KBM-7 (cell line): ENCODE measurements at places on chromosomes 3 and 15.
A peak's percentile ranks its signal among the peaks of the same experiment; 100 is the strongest.

DNA sequence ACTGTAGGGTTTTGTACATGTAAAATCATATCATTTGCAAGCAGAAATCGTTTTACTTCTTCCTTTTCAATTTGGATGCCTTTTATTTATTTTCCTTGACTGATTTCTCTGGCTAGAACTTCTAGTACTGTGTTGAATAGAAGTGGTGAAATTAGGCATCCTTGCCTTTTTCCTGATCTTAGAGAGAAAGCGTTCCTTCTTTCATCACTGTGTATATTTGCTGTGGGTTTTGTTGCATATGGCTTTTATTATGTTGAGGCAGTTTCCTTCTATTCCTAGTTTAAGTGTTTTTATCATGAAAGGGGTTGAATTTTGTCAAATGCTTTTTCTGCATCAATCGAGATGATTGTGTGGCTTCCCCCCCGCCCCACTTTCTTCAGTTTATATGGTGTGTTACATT, 140.9 kb downstream of the ATG7 start:
- no peak for DNase-seq

- peak; percentile 99 for DNase-seq
These were observed at the start of gene ZSCAN2 for GRCh38 chr15:84600687-84601554. Gene ZSCAN2, plus strand, starts transcription at chr15:84601009. Its CDS starts 2,919 bp downstream, at chr15:84603928.

- DNase-seq: no peak
These were observed 40.2 kb downstream of the C3orf85 start for GRCh38 chr3:109176726-109177125.

DNA sequence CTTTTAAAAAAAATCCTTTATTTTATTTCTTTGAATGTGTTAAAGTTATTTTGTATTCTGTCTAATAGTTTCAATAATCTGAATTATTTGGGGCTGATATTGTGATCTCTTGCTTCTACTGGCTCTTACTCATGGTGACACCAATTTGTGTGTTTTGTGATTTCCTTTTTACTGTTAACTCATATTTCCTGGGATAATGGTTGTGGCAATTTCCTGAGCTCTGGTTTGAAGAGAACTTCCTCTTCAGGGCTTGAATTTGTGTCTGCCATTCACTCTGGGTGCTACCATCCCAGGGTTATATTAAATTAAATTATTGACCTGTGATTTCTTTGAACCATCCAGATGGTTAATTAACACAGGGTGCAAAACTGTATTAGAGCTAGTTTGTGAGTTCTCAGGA, 60.4 kb upstream of the RNF7 start:
- DNase-seq: peak; percentile 41

- no peak for DNase-seq
These were observed 351.8 kb downstream of the GABRB3 start for GRCh38 chr15:26421065-26421464.

DNA sequence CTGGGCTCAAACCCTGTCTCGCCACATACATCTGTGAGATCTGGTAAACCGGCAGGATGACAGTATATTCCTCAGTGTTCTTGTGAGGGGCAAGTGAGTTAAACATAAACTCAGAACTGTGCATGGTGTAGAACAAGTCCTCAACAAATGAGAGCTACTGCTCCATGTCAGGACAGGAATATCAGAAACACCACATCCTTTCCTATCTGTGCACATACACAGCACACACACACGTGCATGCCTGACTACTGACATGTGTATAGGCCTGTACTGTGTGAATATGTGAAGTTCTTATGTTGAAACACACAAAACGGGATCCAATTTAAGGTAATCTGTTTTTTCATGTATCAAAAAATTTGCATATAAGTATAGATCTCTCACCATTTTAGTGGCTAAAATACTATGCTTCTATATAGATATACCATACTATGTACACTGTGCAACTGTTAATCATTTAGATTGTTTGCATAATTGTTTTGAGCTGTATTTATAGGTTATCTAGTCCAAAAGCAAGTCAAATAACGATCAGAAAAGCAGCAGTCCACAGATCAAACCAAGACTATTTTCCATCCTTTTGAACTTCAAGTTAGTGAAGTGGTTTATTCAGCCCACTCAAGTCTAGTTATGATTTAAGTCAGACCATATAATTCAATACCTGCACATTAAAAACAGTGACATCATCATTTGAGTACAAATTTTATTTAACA, 44.8 kb downstream of the CCR4 start:
- DNase-seq: no peak

DNA sequence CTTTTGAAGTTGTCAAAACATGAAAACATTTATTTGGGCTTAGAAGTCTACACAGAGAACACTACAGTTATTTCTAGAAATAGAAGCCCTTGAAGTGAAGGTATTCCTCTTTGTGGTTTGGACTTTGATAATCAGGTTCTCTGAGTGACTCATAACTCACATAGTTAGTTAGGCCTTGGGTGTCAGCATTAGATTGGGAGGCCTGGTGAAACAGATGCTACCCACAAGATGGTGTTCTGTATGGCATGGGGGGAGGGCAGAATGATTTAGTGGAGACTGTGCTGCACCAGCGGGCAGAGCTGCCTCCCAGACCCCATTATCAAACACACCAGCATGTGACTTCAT, 108.9 kb upstream of the ETV5 start:
- no peak for DNase-seq

DNA sequence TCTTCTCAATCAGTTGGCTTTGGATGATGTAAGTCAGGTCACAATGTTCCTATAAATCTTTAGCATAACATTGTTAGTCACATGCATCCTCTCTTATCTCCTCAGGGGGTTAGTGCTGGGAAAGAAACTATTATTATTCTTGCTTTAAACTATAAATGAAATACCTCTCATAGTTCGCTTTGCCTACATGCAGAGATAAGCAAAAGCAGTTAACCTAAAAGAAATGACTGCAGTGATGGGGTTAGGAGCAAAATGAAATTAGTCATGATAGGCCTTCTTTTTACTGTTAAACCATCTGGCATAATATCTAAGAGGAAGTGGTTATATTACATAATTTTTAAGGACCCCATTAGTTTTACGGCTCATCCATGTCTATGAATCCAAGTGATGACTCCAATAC, 91.7 kb upstream of the IGSF10 start:
- no peak for DNase-seq

DNA sequence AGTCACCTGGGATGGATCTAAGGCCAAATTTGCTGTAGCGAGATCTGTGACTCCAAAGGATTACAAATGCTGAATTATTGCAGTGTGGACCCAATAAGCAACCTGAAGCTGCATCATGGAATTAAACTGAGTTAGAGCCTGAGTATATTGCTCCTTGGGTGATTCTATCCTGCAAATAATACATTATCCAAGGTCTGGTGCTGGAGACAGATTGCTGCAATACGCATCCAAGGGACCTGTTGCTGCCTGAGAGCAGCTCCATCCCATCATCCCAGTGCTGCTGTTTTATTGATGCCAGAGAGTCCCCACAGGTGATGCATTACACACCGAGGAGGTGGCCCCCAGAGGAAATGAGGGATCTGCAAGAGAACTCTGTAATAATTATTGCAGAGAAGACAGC, 31.6 kb upstream of the PCSK6 start:
- DNase-seq: no peak

DNA sequence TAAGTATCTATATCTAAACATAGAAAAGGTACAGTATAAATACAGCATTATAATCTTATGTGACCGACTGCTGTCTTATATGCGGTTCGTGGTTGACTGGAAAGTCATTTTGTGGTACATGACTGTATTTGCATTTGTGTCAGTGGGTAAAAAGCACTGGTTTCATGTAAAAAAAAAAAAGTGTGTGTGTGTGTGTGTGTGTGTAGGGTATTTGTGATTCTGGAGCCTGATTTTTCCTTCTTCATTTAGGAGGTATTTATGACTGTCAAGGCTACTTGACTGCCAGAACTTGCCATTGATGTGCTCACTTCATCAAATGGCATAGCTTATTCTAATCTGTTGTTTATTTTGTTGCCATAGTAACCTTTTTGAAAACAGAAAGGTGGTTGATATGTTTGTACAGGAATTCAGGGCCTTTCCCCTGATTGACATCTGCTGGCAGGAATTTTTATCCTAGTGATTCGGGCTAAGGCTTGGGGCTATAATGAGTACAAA, 63.2 kb downstream of the AKAP13 start:
- peak; percentile 19 for DNase-seq

DNA sequence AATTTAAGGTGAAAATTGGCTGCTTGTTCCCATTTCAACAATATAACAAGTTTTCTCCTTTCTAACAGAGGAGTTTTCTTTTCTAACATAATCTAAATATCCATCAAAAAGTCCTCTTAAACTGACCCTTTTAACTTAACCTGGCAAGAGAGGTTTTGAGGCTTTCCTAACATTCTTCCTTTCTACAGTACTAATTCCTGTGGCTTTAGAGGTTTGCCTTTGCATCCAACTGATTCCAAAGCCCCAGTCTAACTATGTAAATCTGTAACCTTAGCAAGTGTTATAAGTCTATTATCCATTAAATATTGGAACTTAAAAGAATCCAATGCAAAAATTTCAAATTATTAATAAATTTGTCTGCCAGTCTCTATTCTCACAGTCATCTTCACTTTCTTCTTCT, 134.1 kb downstream of the ISL2 start:
- DNase-seq: no peak

GRCh38 chr3:34374521-34374920, 576.1 kb downstream of the PDCD6IP start:
- DNase-seq: no peak

- peak; percentile 42 for DNase-seq
These were observed 20.3 kb upstream of the ATOSA start for GRCh38 chr15:52699457-52699856.

DNA sequence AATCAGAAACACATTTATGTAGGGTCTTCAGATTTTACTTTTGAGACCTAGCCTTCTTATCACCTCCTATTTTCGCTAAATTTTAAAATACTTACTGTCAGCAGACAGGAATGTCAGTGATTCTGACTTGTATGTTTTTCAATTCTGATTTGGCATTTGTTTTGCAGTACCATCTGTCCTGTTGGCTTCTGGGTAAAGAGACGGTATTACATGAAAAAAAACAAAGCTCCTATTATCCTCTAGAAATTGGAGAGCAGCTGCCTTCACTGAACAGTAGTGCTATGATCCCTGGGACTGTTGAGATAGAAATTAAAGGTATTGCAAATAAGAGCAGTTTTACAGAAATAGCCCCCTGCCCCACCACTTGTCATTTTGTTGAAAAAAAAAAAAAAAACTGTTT, 8.4 kb downstream of the ARMC8 start:
- DNase-seq: no peak

- no peak for DNase-seq
These were observed 147.9 kb upstream of the ATP2B2 start for GRCh38 chr3:10653241-10653640.

- DNase-seq: no peak
These were observed 194.3 kb downstream of the RORA start for GRCh38 chr15:61034678-61035291.

DNA sequence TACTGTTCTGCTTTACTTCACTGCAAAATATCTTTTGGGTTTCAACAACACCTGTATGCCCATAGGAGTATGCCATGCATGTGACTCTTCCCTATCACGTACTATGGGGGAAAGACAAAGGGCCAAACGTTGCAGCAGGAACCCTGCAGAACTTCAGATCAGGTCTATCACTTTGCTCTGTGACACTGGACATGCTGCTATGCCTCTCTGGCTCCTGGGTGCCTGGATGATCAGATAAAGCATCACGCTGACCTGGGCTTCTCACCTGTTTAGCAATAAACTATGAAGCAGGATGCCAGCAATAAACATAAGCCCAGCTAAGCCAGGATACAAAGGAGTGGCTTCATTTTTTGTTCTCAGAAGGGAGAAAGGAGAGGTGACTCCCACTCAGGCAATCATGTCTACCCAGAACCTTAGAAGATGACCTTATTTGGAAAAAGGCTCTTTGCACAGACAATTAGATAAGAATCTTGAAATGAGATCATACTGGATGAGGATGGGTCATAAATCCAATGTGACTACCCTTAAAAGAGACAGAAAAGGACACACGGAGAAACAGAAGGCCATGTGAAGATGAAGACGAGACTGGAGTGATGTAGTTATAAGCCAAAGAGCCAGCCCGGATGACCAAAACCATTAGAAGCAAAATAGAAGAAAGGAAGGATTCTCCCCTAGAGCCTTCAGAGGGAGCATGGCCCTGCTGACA, 19.3 kb downstream of the POMGNT2 start:
- DNase-seq: peak; percentile 20

- peak; percentile 42 for DNase-seq
These were observed 28.0 kb upstream of the VGLL4 start for GRCh38 chr3:11671648-11672100.

DNA sequence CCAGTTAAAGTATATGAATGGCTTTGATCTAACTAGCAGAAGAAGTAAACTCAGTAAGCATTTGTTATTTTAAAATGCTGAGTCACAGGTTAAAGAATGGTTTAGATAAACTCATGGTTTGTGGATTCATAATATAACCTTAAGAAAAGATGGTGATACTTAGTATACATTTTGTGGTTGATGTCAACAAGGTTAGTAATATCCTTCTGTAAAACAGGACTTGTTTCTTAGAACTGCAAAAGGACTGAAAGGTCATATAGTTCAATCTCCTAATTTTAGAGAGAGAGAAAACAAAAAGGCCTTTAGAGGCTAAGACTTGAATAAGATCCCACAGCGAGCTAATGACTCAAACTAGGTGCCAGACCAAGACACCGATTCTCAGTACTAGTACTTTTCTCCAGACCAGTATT, 50.0 kb downstream of the STRIT1 start:
- DNase-seq: no peak

DNA sequence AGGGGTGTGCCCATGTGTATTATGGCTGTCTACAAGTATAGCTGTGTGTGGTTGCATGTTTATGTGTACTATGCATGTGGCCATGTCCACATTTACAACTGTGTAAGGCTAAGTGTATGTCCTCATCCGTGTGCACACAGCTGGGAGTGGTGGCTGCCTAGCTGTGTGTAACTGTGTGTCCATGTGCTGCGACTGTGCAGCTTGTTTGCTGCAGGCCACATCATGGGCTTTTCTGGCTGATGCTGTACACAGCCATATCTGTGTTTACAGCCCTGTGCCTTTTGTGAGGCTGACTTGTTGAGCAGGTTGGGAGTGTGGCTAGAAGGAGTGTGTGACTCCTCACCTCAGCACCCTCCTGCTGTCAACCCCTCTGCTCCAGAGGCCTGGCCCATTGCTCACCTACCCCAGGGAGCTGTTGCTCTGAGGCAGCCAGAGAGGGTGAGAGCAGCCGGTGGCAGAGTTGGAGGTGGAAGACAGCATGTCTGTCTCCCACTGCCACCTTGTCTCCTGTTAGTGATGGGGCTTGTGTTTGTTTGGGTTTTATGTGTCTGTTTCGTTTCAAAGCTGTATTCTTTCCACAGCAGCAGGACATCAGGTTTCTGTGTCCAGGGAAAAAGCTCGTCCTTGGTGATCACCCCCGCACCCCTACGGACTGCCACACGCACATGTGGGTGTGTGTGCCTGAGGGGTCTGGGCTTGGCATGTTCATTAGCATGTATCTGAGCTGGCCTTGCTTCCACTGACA, 1.4 kb upstream of the GRM2 start:
- DNase-seq: no peak

DNA sequence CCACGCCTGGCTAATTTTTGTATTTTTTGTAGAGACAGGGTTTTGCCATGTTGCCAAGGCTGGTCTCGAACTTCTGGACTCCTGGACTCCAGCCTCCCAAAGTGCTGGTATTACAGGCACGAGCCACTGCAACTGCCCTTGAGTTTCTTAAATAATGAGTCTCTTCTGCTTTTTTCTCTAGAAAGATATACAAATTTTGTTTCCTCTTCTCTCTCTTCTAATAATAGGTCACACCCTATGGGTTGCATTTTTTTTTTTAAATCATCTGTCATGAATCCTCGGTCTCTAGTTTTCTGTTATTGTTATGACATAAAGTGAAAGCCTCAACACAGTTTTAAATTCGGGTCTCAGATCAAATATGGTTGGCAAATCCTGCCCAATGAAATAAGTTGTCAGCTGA, 111.2 kb downstream of the IL12A start:
- DNase-seq: no peak

GRCh38 chr3:186067360-186068242, 41.3 kb downstream of the ETV5 start:
- no peak for DNase-seq
